ENCODE measurements at places on chromosomes 13 and 19.

- DNase-seq: no peak
Observed at GRCh38 chr19:46603752-46604231, 2.7 kb downstream of the CALM3 start.

GRCh38 chr19:3398114-3398899, 31.9 kb downstream of the NFIC start:
- DNase-seq: peak; percentile 92

- no peak for DNase-seq
Observed at GRCh38 chr13:66659286-66659685, 570.9 kb downstream of the PCDH9 start.

GRCh38 chr13:31987535-31988170, 43.9 kb upstream of the FRY start:
- no peak for DNase-seq

GRCh38 chr19:8355631-8356402, 8.1 kb upstream of the ANGPTL4 start:
- no peak for DNase-seq

DNA sequence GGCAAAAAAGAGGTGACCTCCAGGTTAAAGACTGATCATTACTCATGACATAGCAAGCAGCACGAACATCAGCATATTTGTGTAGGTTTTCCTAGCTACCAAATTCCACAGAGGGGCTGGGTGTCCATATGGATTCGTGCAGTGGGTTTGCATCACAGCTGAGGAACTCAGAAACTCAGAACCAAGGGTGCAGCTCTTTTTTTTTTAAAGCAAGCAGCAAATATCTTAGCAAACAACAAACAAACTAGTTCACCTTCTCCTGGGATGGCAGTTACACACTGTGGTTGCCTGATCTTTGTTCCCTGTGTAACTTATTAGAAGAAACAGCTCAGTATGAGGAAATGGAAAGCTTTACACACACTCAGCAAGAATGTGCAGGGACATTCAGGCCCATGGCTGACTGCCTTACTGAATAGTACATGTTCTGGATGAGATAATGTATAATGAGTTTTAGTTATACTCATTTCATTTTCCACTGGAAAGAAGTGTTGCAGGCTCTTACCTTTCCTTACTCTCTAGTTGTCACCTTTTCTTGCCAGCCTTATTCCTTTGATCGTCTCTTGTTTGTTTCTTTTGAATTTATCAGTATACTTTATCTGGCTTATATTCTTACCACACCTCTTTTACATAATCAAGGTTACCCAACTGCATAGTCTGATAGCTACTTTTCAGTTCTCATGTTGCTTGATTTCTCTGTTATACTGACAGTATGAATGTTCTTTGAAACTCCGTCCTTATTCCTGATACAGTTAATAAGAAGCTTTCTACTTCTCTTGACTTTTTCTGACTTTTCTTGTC, 4.3 kb downstream of the NDFIP2 start:
- DNase-seq: no peak

GRCh38 chr19:57786906-57787305, 17.4 kb downstream of the ZNF586 start:
- DNase-seq: no peak

DNA sequence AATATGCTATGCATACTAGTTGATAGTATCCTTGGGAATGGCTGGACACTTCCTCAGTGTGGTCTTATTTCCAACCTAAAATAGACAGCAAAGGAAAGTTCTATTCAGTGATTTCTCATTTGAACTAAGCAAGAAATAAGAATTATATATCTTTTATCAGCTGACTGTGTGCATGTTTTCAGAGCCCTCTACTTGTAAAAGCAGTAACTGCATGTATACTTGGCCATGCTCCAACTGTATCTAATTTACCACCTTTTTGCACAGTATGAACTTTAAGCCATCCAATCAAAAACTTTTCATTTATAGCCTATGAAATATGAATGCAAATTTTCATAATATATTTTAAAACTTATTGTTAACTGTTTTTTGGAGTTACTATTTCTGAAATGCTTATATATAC, 136.4 kb upstream of the PCDH9 start:
- no peak for DNase-seq

DNA sequence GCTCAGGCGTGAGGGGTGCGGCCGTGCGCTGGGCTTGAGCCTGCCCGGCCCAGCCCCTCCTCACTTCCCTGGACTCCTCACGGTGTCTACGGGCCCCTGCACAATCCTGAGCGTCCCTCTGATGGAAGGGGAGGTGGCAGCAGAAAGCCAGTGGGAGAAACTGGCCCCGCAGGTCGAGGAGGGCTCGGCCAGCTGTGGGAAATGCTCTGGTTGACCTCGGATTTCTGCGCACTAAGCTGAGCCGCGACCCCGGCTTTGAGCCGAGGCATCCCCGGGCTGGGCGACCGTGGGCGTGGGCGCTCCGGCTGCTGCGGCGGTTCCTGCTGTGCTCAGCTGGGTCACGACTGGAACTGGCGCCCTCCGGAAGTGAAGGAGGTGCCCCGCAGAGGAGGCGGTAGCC, 70.1 kb downstream of the ZNF208 start:
- DNase-seq: peak; percentile 12

GRCh38 chr13:112765731-112766130, 75.9 kb downstream of the ATP11A start:
- DNase-seq: no peak
